Stimulated activated CD4-positive, alpha-beta T cell treated with anti-CD3 and anti-CD28 coated beads, Interleukin-2, amount 100 ng/mL, for 24 hours (primary cell): ENCODE measurements at places on chromosomes 13 and 19.

DNA sequence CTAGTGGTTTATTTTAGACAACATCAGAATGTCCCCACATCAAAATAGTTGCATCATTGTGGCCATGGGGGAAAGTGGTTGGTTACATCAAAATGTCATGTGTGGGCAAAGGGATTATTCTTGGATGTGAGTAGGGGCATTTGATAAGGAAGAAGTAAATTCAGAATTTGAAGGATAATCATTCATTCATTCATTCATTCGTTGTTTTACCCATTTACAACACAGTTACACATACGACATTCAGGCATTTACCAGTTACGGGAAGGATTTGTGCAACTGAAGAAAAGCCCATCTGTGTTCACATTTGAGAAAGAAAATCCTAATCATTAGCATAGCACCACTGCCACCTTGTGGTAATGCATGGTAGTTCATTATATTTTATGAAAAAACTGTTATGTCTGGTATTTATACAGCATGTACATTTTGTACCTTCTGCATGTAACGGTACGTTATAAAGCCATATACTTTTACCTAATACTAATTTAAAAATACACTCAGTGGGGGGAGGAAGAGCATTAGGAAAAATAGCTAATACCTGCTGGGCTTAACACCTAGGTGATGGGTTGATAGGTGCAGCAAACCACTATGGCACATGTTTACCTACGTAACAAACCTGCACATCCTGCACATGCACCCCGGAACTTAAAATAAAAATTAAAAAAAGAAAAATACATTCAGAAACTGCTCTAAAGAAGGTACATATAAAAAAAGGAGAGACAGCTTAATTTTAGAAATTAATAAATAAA is 62.1 kb downstream of the DGKH start:
- peak; percentile 11 for DNase-seq

- no peak for DNase-seq
These were observed 276.5 kb downstream of the SHISA2 start for GRCh38 chr13:25775275-25775674.

DNA sequence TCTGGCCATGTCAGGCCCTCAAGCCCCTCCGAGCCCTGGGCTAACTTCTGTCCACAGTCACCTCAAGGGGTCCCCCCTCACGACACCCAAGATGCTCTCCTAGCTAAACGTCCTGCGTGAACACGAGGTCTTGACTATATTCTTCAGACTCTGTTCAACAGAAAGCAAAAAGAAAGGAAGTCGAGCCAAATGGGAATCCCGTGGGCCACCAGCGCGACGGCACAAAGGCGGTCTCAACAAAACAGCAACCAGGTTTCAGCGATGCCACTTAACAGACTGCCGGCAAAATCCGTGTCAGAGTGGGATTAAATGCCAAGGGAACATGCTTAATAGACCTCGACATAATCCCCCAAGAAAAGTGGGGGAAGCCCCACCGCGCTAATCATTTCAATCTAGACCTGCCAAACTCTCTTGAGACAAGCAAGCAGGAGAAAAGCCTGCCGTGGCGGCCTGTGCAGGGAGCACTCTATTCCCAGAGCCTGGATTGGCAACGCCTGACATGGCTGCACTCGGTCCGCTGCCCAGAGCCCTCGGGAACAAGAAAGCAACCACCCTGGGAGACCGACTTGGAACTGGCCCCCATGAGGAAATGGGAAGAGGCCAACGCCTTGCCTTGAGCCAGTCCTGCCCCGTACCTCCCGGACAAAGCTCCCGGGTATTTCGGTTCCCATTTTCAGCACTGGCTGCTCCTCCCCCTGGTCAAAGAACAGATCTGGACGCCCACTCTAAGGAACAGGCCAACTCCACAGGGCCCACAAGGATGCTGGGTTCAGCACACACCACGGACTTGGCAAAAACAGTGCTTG is 16.0 kb downstream of the ZC3H4 start:
- DNase-seq: no peak

DNA sequence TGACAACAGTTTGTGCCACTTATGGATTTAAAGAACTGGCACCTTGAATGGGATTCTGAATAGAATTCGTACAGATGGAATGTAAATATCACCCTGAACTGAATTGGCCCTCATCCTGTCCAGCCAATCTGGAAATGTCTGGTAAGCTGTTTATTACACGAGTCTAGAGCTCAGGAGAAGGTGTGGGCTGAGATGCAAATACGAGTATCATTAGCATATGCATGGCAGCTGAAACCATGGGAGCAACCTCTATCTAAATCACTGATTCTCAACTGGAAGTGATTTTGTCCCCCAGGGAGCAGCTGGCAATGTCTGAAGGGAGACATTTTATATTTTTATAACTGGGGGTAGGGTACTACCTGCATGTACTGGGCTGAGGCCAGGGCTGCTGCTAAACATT is 15.6 kb upstream of the VWA8 start:
- DNase-seq: no peak

DNA sequence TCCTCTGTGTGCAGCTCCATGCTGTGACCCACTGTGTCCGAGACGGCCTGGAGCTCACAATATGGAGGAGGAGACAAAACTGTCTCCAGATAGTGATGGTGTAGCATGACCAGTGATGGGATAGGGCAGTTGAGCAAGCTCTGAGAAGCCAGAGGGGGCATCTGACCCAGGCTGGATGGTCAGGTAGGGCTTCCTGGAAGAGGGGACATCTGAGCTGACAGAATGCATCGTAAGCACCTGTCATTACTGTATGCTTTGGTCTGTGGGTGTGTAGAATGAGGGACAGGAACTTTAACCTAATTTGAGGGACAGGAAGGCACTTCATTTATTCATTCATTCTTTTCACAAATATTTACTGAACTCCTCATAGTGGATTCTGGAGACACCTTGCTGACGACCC is 6.5 kb upstream of the TOMM40 start:
- DNase-seq: no peak

- DNase-seq: no peak
These were observed 56.3 kb upstream of the UBAC2 start for GRCh38 chr13:99144306-99144705.

- no peak for DNase-seq
These were observed 541 bp upstream of the RSPH6A start for GRCh38 chr19:45815481-45816216.

DNA sequence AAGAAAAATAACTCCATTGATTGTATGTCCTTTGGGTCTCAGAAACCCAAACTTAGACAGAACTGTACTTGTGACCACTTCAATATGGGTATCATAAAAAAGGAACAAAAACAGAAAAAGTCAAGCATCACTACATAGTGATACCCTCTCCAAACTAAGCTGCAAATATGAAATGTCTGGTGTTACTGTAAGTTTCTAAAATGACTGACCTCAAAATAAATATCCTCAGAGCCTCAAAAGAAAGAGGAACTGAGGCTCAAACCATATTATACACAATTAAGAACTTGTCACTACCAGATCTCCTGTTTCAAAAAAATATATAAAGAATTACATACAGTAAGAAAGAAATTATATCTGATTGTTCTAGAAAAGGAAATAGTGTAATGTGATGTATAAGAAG is 787.9 kb upstream of the KLHL1 start:
- DNase-seq: no peak

DNA sequence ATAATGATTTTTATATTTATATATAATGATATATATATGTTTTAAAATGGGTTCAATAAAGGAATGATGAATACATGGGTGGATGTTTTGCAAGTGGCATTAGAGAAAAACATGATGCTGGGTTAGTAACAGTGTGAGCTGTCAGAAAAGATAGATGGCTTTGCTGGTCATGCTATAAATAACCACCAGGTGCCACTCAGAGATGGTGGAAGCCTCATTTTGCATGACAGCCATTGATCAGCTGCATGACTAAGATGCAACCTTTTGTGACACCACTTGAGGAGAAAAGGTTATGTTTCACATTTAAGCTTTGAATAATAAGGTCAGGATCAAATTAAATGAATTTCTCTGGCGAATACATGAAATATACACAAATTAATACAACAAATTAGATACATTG is 737.7 kb downstream of the PCDH9 start:
- DNase-seq: no peak

DNA sequence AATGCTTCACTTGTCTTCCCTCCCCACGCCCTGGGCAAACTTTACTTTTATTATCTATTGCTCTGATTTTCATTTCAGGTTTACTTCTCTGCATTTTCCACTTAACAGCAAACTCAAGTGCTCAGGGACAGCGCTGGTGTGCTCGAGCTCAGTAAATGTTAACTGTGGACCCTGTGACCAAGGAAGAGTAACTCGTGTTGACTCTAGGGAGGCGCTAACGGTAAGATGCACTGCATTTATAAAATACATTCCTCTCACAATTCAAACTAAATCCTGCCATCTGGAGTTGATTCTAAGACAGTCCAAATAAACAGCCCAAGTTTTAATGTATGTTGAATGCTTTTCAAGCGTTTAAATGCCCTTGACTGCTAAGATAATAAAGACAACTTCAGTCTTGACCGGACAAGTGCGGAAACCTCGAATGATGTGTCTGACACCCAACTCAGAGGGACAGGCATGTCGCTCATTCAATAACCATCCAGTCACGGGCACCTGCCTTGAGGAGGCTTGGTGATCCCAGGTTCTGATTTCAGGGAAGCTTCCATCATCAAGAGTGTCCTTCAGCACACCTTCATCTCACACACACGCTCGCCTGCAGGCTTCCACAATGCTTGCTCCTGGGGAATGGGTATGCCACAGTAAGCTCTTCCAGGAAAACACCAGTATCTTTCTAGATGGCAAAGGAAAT is 93.2 kb downstream of the STK24 start:
- DNase-seq: no peak

GRCh38 chr19:10344780-10345179 is 5.4 kb upstream of the ICAM3 start:
- DNase-seq: no peak

DNA sequence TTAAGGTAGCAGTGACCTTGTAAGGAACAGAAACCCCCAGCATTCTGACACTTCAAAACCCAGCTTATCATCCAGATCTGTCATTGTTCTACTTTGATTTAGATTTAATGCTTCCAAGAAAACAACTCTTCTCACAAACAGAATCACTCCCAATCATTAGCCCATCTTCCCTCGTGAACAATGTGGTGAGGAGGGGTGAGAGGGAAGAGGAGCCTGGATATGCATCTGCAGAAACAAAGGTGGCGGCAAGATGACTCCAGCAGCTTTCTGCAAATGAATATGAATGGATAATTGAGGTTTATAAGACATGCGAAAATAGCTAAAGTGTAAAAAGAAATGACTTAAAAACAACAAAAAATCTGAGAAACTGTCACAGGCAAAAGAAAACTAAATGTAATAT is 859.9 kb upstream of the SLC10A2 start:
- no peak for DNase-seq

- DNase-seq: no peak
These were observed 28.5 kb downstream of the SAFB start for GRCh38 chr19:5651361-5651760.

- no peak for DNase-seq
These were observed 7.1 kb upstream of the POU4F1 start for GRCh38 chr13:78610381-78610883.

DNA sequence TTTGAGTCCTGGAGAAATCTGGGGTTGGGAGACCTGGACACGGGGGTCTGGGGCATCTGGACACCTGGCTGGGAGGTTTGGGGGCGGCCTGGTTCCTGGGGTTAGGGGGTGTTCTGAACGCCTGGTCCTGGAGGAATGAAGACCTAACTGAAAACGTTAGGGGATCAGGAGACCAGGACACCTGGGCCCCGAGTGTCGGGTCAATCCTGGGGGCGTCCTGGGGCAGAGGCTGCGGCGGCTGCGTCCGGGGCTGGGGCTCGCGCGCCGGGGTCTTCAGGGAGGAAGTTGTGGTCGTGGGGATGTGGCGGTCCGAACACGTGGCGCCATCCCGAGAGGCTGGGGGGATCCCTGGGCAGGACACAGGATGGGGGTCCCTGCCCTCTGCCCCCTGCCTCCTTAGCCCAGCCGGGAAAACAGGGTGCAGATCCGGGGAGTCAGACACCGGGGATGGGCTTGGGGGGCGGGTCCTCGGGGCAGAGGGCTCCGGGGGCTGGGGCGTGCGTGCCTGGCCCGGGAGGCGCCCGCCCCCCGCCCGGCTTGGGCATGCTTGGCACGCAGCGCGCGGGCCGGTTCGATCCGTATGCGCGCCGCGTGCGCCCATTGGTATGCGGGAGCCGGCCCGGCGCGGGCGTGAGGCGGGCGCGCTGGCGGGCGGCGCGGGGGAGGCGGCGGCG is 632 bp downstream of the NPAS1 start:
- no peak for DNase-seq

- no peak for DNase-seq
These were observed 54.1 kb downstream of the ABCC4 start for GRCh38 chr13:95247171-95247570.

- DNase-seq: no peak
These were observed 9.7 kb downstream of the MAP2K2 start for GRCh38 chr19:4114181-4114580.

DNA sequence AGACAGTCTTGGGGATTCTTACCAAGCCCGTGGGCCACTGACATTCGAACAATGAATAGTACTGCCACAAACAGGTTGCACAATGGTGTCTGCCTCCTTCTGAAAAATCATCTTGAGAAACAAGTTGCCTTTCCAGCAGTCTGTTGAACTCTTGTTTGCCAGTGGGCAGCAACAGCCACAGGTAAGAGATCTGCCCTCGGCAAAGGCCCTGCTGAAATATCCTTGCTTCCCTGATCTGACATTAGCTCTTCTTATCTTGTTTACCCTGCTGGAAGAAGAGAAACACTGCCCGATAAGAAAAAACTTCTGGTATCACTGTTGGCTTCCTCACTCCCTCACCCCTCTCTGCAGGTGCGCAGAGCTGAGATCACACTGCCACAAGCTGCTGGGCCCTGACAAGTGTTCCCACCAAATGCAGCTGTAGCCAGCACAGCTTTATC is 2.0 kb downstream of the DOCK9 start:
- DNase-seq: no peak

DNA sequence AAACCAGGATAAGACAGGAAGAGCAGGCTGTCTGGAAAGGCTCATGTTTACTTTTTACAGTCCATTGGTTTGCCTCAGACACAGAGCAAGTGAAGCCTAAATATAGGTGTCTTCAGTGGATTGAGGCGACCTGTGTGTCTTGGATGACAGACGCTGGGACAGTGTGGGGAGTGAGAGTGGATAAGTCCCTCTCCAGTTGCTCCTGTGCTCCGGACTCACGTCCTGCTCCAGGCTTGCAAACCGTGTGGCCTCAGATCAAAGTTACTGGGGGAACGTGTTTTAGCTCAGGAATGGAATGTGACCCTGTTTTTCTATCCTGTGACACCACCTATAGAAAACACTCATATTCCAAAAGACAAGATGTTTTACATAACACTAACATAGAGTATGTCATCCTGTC is 465.7 kb downstream of the MYO16 start:
- DNase-seq: no peak

DNA sequence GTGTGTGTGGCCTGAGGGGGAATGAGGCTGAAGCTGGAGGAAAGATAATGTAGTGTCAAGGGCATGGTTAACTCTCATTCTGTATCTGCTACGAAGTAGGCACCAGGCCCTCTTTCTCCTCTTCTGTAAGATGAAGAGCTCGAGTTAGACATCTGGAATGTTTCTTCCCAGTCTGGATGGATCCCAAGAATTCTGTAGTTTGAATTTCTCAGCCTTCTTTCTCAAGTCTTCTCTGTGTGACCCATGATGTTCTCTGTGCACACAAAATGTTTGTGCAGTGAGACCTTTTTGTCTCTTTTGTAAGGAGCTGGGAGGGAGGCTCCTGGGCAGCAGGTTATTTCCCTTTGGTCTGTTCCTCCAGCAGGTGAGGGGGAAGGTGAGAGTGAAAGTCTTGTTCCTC is 13.7 kb downstream of the FGF9 start:
- DNase-seq: no peak

- no peak for DNase-seq
These were observed 2.7 kb upstream of the CAPNS1 start for GRCh38 chr19:36136964-36137686.
